ENCODE measurements at places on chromosomes 7 and 10.

DNA sequence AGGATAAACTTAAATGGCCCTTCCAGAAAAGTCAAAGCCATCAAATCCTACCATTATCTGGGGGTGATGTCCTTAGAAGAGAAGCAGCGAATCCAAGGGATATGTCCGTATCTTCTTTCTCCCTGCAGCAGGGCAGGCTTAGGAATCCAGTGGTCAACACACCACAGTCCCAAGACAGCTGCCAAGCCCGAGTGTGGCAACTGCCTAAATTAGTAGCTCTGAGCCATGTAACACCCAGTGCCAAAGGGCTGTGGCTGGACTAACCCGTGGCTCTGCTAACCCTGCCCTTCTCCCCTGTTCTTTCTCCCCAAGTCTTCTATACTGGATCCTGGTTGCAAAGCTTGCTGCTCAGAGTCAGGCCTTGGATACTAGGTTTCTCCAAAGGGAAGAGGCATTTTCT lies 74.8 kb downstream of the CDK1 start:
- DNase-seq: no peak

DNA sequence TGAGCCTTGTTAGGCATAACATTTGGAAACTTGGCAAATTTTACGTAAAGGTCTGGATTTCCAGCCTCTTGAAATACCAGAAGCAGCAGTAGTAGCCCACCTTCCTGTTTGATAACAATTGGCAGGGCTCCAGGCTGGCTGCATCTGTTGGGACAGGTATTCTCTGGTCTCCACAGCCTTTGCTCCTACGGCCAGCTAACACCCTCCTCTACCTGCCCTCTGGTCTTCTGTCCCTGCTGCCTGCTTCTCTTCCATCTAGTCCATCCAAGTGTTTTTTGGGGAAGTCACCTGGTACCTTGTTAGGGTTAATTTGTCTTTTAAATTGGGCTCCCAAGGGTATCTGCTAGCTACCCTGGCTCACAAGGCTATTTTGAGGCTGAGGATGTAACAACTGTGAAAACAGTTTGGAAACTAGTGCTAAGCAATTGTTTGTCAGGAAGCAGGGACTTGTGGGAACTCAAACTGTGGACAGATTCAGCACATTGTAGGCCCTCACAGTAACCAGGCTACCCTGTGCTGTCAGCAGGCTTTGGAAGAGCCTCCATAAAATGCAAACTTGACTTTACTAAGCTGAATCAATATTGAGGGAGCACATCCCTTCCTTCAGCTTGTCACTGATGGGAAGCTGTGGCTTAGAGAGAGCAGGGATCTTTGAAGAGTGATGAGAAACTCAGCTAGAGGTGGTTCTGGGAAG lies 8.5 kb downstream of the RPS24 start:
- no peak for DNase-seq

DNA sequence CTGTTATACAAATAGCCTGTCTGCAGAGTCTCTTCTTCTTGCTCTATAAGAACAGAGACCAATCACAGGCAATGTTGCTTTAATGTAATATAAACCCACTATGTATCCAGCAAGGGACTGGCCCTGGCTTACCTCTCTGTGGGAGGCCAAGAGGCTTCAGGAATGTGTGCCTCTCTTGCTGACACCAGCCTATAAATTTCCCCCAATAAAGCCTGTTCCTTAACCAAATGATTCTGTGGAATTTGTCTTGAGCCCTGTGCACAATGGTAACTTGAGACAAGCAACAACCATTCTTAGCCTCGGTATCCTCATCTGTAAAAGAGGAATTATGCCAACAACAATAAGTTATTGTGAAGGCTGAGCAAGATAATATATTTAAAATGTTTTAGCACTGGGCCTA lies 563.7 kb downstream of the GRM8 start:
- DNase-seq: no peak

DNA sequence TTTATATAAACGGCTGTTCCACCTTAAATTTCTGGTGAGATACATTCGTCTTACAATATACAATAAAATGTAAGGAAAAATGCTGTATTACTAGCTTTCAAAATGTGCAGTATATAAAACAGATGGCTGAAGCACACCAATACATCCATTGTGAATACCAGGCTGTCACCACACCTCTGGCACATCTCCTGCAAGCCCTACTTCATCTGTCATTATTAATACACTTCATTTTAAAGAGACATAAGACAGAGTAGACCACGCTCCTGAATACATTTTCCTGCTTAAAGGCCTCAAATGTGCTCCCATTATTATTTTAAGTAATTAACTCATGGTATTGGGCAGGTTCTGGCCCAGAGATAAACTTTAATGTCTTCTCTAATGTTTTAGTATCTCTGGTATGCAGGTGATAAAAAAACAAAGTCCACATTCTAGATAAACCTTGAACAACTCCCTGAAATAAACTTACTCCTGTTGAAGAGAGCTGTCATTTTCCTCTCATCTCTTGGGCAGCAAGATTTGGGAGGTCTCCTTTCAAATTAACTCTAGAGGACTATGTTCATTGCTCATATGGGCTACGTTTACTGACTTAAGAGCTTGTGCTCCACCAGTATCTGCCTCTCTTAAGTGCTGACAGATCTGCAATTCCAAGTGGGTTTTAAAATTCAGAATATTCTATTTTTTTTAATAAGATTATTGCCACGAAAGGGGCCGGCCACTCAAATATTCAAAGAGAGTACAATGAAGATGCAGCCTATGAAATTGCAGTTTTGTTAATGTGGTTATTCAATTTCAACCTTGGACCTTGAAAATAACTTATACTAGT lies 396.5 kb upstream of the SEMA3D start:
- no peak for DNase-seq

GRCh38 chr7:108402865-108403264 lies 53.4 kb downstream of the NRCAM start:
- DNase-seq: no peak

GRCh38 chr10:79166312-79166721 lies 97.6 kb downstream of the ZMIZ1 start:
- no peak for DNase-seq

DNA sequence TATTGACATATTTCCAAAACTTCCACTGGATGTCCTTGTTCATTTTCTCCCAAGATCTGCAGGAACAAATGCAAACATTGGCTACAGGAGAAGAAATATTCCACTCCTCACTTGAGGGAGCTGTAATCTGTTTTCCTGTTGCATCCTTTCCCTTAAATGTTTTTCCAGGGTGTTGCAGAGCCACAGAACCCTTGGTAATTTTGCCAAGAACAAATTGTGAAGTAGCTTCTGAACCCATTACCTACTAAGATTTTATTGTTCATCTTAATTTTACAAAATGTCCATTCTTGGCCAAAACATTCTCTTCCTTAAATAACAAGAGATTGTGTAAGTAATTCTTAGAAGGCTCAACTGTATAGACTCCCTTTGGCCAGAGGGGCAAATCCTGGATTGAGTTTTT lies 177.0 kb downstream of the GNAT3 start:
- DNase-seq: no peak

Data from NCI-H510A (cell line).